HEK293T (cell line): ENCODE measurements at places on chromosomes 2 and 18.

DNA sequence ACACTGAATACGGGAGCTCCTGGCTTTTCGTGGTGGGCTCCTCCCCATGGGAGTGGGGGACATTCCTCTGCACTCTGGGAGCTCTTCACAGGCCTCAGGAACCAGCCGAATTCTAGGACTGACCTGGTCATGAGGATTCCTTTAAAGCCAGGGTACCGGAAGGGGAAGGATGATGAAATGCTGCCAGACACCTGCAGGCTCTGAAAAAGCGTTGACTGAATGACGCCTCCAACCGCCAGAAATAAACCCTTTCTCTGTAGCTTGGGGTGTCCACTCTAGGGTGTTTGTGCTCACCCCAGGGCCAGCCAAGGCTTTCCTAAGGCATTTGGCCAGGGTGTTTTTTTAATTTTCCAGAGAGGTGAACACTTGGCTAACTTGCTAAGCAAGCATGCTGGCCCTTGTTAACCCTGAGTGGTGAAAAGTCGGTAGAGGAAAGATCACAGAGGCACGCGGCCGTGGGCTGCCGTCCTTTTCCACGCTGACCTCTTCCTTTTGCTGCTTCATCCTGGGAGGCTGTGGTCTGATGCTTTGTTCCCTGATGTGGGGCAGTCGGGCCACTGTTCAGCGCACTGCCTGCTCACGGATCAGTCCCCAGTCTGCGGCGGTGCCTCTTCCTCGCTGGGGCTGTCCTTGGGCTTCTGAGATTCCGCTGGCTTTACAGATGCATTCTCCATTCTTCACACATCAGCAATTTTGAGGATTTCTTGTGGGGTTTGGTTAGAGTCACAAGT, 32.0 kb downstream of the IMPA2 start:
- DNase-seq: no peak

GRCh38 chr2:71299507-71299906, 32.1 kb upstream of the ZNF638 start:
- peak; percentile 39 for DNase-seq

GRCh38 chr2:10777111-10777841, 35.3 kb downstream of the PDIA6 start:
- DNase-seq: no peak

DNA sequence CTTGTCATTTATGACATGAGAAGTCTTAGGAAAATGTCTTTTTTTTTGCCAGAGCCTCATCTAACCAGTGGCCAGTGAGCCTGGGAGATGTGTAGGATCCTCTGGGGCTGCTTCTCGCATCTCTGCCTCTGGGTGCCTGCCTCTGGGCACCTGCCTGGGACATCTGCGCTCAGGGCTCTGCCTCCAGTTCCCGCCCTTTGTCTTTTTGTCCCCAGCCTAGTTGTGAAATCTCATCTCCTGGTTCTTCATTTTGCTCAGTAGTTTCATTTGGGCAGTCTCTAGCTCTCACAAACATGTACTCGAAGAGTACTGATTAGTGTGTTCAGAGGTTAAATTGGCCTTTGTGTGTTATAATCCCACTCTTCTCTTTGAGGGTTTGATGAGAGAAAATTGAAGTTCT, 92.0 kb downstream of the LTBP1 start:
- DNase-seq: no peak

DNA sequence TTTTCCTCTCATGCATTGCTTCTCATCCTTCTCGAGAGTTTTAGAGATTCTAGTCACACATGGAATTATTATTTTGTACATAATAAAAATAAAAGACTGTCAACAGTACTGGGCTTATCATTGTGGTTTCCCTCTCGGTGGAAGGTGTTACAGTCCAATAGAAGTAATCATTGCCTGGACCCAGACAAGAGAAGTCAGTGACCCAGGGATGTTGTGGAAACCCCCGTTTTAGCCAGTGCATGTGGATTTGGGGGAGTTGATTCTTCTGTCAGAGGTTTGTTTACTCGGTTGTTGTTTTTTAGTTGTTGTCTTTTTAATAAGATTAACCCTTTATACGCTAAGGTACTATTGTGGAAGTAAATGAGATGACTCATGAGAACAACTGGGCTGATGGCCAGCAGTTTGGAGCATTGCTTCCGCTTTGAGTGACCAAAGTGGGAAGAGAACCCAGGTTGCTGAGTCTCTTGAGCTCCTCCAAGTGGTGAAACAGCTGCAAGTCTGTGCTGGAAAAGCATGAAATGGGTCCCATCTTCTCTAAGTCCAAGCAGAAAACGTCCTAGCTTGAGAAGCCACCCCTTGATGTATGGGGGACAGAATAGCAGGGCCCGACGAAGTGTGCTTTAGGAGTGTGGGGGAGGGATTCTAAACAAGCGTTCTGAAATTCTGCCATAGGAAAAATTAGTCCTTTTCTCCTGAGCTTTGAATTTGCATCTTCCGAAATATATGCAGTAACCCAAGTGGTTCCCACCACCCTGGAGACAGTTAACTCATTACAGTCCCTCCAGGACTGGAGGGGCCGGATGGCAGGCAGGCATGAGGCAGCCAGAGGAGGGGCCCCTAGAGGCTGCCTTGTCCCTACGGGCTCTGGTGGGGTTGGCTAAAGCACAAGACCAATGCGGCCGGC, 61.8 kb upstream of the GPR45 start:
- DNase-seq: peak; percentile 51

GRCh38 chr18:63299837-63300745, 19.5 kb downstream of the BCL2 start:
- DNase-seq: no peak

- no peak for DNase-seq
Measured at GRCh38 chr2:206011018-206011614, 74.9 kb downstream of the INO80D start.
